Thyroid gland (tissue), 4 donors: ENCODE measurements at places on chromosomes 4 and X. TPM values are rescaled to one million over a fixed set of nuclear protein-coding genes. Genes with fewer than 3 reads are reported as not detected.

DNA sequence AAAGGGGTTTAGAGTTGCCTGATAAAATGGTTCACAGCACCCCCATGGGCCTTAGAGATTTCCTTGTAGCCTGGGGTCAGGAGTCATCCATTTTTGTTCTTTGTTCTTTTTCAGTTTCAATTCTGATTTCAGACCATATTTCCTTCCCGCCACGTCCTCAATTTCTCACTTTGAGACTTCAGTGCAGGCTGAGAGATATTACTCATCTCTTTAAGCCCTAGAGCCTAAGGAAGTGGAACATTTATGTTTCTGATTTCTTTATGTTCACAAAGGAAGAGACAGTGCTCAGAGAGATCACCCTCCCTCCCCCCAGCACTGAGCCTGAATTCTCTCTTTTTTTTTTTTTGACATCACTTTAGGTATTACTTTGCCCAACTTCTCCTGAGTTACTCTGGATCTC lies 56.3 kb downstream of the MSN start:
- DNase-seq = no peak

GRCh38 chrX:70087857-70088630 lies 25.8 kb downstream of the OTUD6A start:
- peak; percentile 8 for DNase-seq

DNA sequence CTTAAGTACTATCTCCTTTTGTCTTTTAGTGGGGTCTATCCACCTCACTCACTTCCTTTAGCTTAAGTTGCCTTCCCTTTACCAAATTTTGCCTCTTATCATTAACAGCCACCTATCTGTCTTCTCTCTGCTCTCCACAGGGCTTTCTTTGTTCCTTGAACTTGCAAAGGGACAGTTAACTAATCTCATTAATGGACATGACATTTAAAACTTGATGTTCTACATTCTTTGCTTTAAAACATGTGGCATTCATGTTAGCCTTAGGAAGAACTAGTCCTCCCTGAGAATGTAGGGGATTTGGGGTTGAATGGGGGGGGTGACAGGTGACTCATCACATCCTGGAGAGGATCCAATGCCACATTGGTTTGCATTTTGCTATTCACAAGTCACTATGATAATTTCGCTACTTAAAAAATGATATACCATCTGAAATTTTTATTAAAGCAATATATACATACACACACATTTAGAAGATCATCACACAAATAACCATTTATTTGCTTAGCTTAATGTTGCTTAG lies 41.0 kb upstream of the DMD start:
- no peak for DNase-seq

The DCAF12L1 gene
- total RNA-seq = 0.67 TPM

The PLP2 gene
- 25.7 TPM for total RNA-seq
